Non-pigmented ciliary epithelial cell (primary cell): ENCODE measurements at places on chromosomes 1 and 21.
A peak's percentile ranks its signal among the peaks of the same experiment; 100 is the strongest.

- DNase-seq, result no peak
Observed at GRCh38 chr21:33998402-33998801, 75.0 kb upstream of the MRPS6 start.

DNA sequence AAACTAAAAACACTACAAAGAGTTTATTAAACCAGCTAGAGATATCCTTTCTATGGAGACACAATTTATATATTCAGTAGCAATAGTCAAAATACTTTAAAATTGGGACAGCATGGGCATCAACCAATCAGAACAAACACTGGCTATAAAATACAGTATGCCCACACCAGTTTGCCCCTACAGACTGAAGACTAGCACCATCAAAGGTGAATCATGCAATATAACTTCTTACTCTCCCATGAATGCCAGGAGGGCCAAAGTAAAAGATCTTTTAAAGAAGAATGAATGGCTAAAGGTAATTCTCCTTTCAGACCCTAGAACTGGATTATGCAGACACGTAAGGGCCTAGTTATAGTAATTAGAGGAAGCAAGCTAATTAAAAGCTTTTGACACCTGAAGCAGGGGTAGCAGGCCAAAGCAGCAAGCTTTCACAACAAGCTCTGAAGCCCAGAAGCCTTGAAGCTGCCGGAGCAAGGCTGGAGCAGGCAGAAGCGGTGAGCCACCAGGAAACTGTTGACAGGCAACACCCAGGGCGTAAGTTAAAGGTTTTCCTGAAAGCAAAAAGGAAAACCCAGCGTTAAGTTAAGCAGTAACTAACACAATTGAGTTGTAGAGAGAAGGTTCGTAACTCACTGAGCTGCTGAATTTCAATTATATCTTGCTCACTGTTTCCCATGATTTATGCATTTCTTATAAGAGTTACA lies 99.3 kb downstream of the CDC42BPA start:
- DNase-seq, result no peak

DNA sequence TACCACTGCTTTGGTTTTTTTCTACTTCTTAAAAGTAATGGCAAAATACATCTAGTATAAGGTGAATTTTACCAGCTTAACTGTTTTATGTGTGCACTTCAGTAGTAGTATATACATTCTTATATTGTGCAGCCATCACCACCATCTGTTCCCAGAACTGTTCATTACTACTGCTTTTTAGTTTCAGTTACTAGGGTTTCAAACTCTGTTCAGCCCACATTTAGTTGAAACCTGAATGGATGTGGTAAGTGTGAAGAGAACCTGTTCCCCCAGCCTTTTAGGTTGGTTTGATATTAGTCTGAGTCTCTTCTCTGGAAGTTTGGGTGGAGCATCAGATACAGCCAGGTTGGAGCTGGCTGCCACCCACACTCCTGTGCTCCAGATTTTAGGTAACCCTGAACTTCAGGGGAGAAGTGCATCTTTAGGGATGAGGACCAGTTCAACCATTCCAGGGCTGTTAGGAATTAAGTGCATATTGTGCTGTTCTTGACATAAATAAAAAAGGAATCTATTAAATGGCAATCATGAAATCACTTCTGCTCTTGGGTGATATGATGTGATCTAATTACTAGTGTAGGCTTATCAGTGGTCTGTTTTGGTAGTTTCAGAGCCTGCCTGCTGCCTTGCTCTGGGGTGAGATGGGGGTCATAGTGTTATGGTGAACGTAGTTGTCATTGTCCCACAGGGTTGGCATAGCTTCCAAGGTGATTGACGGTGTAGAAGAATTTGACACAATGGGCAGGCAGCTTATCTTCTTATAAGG lies 32.1 kb downstream of the URB2 start:
- DNase-seq, result no peak

- no peak for DNase-seq
Observed at GRCh38 chr1:53733975-53734649, 4.9 kb downstream of the GLIS1 start.

GRCh38 chr1:231549733-231550447 lies 21.4 kb downstream of the TSNAX start:
- no peak for DNase-seq

- DNase-seq, result peak; percentile 99
Observed at GRCh38 chr1:27299385-27300271, 22.3 kb upstream of the TMEM222 start.

- no peak for DNase-seq
Observed at GRCh38 chr1:67732750-67733151, 47.8 kb downstream of the GADD45A start.

- DNase-seq, result no peak
Observed at GRCh38 chr21:19529031-19529430, 1125.4 kb upstream of the TMPRSS15 start.
